A375 (cell line): ENCODE measurements at places on chromosomes 11 and 22. TPM values are rescaled to one million over a fixed set of nuclear protein-coding genes. Genes with fewer than 3 reads are reported as not detected.

The KCNJ1 gene
- not detected in 2 replicates for total RNA-seq

The UCP3 gene
- total RNA-seq = 1.6 and 2.2 TPM in 2 replicates

The API5 gene
- 83.1 and 88.5 TPM in 2 replicates for total RNA-seq

The LRRC56 gene
- 2.8 TPM in 2 replicates for total RNA-seq

The SCGB1A1 gene
- not detected in 2 replicates for total RNA-seq

The TMEM151A gene
- 0.08 TPM in 1 of 2 replicates, not detected in the other for total RNA-seq

The GLB1L3 gene
- total RNA-seq = not detected in 2 replicates

The RIMBP3B gene
- 0.53 TPM in 2 replicates for total RNA-seq

The SORL1 gene
- total RNA-seq = 0.69 and 1.2 TPM in 2 replicates

The GAL3ST1 gene
- not detected in 2 replicates for total RNA-seq

The SLC22A9 gene
- total RNA-seq = not detected in 2 replicates

The NOX4 gene
- 12.5 and 15.8 TPM in 2 replicates for total RNA-seq

The PATE4 gene
- not detected in 2 replicates for total RNA-seq

The NLRP6 gene
- not detected in 2 replicates for total RNA-seq

The DDI1 gene
- total RNA-seq = not detected in 2 replicates

The IGHMBP2 gene
- 15.4 and 16.1 TPM in 2 replicates for total RNA-seq
